Body of pancreas (tissue), 4 donors: ENCODE measurements at places on chromosomes 1 and 21.
A peak's percentile ranks its signal among the peaks of the same experiment; 100 is the strongest.

DNA sequence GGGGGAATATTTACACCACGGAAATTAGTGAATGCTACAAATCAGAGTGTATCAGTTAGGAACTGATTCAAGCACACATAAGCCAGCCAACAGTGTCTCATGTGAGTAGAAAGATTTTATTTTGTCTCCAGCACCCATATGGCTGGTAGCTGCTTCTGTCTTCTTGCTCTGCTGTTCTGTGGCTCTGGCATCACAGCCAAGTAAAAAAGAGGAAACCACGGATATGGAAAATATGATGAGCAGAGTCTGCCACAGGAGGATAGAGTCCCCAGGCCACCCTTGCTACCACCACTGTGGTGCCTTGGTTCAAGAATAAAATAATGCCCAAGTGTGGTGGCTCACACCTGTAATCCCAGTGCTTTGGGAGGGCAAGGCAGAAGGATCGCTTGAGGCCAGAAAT is 53.6 kb upstream of the SPOCD1 start:
- DNase-seq, result no peak

DNA sequence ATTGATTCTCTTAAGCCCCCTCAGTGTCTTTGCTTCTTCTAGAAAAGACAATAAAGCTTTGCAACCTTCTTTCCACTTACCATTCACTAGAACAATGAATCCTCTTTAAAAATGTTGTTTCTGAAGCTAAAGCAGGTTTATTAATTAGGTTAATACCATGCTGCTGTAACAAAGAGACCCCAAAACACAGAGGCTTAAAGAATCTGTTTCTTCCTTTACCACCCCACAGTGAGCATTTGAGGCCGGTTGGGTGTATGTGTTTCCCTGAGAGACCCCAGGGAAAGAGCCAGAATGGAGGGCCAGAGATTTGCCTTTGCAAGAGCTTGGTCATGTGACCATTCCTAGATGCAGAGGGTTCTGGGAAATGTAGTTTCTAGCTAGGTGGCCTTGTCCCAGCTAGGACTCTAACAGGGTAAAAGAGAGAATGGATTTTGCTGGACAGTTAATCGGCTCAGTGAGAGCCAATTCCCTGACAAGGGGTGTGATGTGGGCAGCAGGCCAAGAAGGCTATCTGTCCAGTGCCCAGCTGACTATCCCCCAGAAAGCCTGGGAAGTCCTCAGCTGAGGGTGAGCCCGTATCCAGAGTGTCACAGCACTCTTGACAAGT is 191.8 kb upstream of the TMEM51 start:
- no peak for DNase-seq

DNA sequence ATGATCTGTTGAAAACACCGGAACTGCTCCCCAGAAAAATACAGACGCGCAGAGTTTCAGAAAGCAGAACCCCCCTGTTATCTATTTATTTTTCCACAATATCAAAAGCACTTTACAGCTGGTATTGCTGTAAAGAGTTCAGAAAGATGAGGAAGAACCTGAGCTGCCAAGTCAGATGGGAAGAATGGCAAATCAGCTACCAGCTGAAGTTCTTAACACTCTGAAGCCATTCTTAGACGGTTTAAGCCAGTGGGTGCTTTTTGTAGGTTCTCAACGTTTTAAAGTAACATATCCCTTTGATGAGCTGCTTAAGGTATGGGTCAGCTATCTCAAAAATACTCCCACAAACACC is 714 bp upstream of the AKIRIN1 start:
- no peak for DNase-seq

- DNase-seq, result no peak
These were observed 44.7 kb upstream of the ZBTB40 start for GRCh38 chr1:22406722-22407495.

DNA sequence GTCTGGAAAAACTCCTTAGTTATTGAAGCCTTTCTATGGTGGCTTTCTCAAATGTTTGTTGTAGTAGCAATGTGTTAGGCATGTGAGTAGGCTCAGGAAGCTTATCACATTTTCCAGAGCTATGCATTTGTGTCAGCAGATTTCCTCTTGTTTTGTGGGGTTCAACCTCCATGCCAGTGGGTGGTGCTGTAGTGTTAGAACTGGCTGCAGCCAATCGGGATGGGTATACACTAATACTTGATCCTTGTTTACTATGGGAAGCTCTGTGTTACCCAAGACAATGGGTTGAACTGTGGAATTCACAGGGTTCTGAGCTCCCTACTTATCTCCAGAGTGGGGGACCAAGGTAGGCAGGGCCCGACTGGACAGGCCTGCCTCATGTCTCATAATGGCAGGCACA is 348.5 kb upstream of the ADAMTS5 start:
- DNase-seq, result no peak

DNA sequence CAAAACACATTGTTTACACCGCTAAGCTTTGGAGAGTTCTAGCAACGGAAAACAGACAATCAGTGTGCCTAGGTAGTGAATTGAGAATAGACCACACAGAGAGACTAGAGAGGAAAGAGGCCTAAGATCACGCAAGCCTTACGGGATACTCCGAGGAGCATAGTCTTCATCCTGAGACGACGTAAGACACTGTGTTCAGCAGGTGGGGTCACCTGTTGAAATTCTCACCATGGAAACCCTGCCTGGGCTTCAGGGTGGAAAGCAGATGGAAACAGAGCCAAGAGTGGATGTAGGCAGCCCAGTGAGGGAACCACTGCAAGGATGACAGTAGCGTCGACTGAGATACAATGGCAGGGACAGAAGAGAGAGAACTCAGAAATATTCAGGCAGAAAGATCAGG is 40.2 kb downstream of the COA6 start:
- DNase-seq, result no peak

- DNase-seq, result no peak
These were observed 30.4 kb downstream of the TRIM11 start for GRCh38 chr1:228376262-228376628.

GRCh38 chr1:182118851-182119250 is 57.3 kb upstream of the ZNF648 start:
- DNase-seq, result no peak

DNA sequence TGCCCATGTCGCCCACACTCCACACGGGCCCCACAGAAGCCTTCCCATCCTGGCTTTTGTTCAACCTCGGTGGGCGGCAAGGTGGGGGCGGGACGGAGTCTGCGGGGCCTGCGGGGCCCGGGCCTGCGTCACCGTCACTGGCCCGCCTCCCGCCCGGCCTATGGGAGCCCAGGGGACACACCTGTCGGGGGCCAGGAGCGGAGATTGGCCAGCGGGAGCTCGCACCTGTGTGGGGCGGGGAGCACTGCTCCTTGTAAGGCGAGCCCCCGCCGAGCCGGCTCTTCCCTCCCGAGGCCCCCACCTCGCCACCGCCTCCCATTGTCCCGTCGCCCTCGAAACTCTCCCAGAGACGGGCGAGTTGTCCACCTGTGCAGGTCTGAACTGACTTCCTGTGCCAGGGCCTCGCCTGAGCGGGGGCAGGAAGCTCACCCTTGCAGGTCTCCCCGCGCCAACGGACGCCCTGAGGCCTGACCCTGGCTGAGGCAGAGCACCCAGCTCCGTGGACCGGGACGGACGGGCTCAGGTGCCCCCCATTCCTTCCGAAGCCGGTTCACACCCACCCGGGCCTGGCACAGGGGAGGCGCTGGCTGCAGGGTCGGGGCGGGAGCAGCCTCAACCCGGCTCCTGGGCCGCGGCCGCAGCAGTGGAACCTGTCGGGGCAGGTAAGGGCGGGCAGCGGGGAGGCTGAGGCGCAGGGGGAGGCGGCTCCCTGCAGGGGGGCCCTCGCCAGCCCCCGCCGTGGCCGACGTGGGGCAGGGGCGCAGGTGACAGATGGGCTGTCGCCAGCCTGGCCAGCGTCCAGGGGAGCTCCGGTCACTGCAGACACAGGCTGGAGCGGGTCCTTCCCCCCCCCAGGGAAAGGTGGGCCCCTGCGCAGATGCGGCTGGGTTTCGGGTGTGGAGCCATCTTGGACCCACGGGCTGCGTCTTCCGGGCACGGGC is 10.8 kb upstream of the TTLL10 start:
- peak; percentile 89 for DNase-seq

- DNase-seq, result no peak
These were observed 10.6 kb upstream of the MYSM1 start for GRCh38 chr1:58710190-58711085.

DNA sequence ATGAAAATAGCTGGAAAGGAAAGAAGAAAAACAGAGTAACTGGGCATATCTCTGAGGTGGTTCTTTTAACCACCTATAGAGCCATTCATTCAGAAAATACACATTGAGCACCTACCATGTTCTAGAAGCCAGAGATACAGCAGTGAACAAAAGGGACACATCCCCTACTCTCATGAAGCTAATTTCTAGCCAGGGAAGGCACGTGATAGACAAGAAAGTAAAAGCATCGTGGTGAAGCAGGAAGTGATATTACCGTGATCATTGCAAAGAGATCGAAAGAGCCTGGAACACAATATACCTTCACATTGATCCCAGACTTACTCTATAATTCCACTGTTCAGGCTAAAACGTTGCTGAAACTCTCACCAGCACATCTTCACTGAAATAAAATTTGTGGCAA is 76.0 kb downstream of the TIAM1 start:
- no peak for DNase-seq

DNA sequence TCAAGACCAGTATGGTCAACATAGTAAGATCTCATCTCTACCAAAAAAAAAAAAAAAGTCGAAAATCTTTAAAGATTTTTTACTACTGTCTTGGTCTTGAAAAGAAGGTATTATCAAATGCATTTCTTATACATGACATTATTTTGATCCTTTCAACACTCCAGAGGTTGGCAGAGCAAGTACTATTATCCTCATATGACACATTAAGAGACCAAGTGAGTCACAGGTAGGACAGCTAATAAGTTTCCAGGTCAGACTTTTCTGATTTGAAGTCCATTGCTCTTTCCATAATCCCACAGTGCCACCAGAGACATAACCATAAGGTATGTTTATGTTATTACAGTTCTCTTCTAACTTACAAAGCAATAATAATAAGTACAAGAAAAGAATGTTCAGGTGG is 15.2 kb downstream of the DBT start:
- DNase-seq, result no peak

- DNase-seq, result no peak
These were observed 895 bp upstream of the PDZK1 start for GRCh38 chr1:145708063-145708462.

GRCh38 chr1:199843861-199844260 is 183.6 kb upstream of the NR5A2 start:
- DNase-seq, result no peak

- no peak for DNase-seq
These were observed 47.0 kb upstream of the RBM15 start for GRCh38 chr1:110292031-110292741.

GRCh38 chr1:175894581-175894980 is 151.2 kb upstream of the TNR start:
- no peak for DNase-seq

DNA sequence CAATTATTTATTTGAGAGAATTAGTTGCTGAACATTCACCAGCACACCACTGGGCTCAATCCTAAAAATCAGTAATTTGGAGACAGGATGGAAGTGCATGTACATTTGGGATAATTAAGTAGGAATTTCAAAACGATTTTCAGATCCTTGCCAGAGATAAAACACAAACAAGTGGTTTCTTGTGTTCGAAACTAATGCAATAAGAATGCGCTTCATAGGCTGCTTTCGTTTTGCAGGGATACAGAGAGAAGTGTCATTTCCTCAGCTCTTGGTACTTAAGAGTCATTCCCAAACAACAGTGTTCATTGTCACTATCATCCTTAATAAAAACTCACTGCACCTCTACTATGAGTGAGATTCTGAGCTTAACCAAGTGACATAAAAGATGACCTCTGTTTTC is 20.6 kb upstream of the USP24 start:
- DNase-seq, result no peak

DNA sequence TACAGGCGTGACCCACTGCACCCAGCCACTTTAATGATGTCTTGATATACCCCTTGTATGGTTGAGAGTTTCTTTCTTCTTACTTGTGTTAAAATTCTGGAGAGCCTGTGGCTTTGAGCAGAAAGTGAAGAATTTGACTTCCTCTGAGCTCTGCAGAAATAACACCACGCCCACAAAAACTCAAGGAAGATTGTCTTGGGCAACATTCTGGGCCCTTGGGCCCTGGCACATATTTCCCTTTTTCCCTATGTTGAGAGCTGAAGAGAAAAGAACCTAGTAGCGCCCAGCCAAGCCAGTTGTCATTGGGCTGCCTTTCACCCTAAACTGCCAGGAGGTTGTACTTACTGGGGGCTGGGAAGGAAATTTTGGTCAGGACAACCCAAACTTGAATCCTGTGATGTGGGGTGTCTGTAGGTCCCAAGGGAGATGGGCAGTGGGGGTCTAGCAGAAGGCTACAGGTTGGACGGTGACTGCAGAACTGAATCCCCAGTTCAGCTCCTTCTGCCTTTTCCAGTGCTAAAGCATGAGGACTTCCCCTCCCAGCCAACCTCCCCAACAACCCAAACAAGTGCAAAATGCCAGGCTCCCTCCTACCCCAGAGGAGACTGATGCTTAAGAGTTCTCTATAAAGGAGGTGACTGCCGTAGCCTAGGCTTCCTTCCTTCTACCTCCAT is 11.7 kb upstream of the SNAPIN start:
- no peak for DNase-seq

DNA sequence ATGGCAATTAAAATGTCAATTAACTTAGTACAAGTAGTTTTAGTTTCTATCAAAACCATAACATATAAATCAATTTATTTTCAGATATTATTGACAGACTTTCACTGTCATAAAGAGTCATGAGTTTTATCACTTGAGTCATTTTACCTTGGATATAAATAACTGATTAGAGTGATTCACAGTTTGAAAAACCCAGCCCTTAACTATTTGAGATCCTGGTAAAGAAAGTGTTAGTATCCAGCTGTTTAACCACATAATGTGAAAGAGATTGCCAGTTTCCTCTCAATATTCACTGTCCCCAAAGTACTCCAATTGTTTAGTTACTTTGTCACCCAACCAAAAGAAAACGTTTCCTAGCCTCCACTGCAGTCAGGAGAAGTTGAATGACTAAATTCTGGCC is 91.3 kb downstream of the UCHL5 start:
- DNase-seq, result no peak

DNA sequence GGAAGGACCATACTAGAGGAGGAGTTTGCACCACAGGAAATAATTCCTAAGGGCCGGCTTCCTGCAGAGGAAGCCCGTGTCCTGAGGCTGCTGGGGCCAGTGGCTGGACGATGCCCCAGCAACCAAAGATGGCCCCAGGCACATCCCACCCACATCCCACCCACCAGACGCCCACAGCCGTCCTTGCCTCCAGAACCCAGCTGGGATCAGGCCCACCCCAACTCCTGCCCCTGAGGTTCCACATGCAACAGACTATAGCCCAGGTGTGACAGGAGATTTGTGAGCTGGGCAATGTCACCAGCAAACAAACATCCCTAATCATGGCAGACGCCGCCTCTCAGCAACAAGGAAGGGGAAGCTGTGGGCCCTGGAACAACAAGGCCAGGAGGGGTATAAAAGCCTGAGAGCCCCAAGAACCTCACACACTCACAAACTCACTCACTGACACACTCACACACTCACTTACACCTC is at the start of gene KRTAP10-9:
Gene KRTAP10-9 (plus strand): TSS at position 421 of the 471 bp plus-strand sequence. CDS start 79 bp downstream, outside the sequence.
- no peak for DNase-seq

GRCh38 chr1:75472089-75472970 is 138.6 kb downstream of the SLC44A5 start:
- DNase-seq, result no peak

- no peak for DNase-seq
These were observed 37.6 kb downstream of the ZYG11A start for GRCh38 chr1:52880206-52880605.

GRCh38 chr1:22711071-22711470 is 432 bp downstream of the EPHB2 start:
- DNase-seq, result no peak

GRCh38 chr1:179146911-179147310 is 65.0 kb downstream of the TOR3A start:
- no peak for DNase-seq
